Fibroblast of skin of left biceps (primary cell): ENCODE measurements at places on chromosomes 12 and 14.

DNA sequence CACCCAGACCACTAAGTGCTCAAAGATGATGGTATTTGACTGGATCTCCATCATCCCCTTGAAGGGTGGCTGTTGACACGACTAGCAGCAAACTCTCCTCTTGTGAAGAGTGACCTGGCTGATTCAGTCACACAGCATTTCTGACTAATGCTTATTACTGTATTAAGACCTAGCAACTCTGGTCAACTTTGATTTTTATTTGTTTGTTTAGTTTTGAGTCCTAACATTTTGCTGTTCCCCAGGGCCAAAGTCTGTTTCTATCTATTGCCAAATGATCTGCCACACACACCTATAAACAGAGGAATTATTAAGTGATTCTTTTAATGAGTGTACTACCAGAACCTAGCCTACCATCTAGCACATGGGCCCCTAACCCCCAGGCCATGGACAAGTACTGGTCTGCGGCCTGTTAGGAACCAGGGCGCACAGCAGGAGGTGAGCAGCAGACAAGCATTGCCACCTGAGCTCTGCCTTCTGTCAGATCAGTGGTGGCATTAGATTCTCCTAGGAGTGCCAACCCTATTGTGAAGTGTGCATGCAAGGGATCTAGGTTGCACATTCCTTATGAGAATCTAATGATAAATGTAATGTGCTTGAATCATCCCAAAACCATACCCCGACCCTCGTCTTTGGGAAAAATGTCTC lies 120.0 kb downstream of the RPS6KA5 start:
- no peak for DNase-seq

DNA sequence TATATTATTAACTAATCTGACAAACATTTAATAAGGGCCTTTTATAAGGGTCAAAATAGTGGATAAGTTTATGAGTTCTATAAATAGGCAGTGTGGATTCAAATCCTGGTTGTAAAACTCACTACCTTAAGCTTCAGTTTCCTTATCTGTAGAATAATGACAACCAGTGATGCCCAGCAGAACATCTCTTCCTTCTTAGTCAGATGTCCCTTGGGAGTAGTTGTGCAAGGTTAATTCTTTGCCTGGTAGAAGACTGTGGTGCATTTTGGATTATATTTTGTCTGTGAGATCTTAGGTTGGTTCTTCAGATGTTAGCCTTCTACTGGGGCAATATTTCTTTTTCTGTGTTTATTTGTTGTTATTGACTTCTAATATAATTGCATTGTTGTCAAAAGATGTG lies 59.5 kb downstream of the ARID2 start:
- DNase-seq: peak; percentile 34

- peak; percentile 35 for DNase-seq
Measured at GRCh38 chr14:80428171-80428570, 216.9 kb upstream of the DIO2 start.

DNA sequence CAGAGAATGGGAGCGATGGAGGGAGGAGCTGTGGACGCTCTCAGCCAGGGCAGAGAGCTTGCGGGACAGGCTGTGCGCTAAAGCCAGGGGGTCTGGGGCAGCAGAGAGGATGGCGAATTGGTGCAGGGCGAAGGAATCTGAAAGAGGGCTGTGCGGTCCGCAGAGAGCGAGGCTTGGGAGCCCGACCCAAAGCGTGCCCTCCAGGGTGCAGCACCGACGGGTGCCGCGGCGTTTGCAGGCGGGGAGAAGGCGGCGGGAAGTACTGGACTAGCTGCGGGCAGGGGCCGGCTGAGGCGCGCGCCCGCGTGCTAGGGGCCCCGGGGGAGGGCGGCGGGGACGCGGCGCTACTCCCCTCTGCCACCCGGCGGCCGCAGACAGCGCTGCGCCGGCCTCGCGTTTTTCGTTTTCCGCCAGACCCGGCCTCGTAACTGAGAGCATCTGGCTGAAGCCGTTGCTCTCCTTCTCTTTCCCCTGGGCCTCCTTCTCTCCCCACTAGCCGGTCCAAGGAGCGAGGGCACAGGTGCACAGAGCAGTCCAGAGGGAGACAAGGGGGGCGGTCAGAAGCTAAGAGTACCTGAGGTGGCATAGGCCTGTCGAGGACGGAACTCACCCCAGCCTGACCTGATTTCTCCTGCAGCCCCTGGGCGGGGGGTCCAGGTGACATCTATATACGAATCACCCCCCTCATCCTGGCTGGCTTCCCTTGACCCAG lies 24.9 kb downstream of the SLC6A12 start:
- no peak for DNase-seq

- DNase-seq: no peak
Measured at GRCh38 chr12:116882742-116883141, 1.5 kb upstream of the HRK start.

GRCh38 chr12:124939079-124939420 lies 24.6 kb upstream of the UBC start:
- DNase-seq: no peak

DNA sequence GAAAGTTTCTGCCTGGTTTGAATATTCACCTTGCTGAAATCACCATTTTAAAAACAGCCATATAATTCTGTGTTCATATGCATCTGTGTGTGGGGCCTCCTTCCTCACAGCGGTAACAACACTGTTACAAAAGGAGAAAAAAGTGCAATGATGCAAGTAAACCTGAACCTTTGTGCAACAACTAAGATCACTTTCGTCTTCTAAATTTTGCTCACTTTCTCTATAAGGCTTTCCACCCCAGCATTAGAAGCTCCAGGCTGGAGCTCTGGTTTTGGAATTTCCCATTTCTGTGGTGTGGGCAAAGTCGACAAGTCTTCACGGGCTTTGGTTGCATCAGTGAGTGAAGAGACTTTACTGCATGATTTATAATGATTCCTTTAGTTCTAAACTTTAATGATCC lies 18.4 kb downstream of the FGD6 start:
- DNase-seq: no peak

DNA sequence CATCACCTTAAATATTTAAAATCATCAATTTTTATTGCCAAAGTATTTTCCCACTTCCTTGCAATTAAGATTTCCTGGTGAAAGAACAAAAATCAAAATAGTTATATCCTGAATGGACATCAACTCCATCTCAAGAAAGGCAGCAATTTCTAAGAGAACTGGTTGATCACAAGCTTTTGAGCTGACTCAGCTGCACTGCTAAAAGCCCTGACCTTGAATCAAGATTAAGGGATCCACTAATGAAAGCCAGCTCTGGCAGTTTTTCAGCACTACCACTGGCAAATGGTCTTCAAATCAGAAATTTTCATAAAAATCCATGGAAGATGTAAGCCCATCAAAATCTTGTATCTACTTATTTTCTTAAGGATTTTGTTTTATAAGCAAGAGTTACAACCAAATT lies 123.4 kb downstream of the SLC6A15 start:
- DNase-seq: no peak

DNA sequence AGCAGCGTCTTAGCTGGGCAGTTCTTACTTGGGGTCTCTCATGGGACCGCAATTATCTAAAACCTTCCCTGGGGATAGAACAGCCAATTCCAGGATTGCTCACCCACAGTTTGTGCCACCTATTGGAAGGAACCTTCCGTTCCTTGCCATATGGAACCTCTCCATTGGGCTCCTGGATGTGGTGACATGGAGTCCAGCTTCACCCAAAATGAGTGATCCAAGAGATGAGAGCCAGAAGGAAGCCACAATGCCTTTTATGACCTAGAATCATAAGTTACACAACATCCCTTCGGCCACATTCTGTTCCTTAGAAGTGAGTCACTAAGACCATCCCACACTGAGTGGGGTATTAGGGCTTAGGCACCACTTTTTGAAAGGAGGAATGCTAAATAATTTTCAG lies 164.4 kb downstream of the FBXL14 start:
- DNase-seq: peak; percentile 13
